ENCODE measurements at places on chromosomes 5 and 9.

GRCh38 chr5:40780199-40780598 is 18.0 kb downstream of the PRKAA1 start:
- DNase-seq = no peak

GRCh38 chr5:125835293-125836172 is 587.7 kb upstream of the GRAMD2B start:
- no peak for DNase-seq

GRCh38 chr5:177473443-177474001 is at the start of gene DBN1:
Gene DBN1, minus strand, starts transcription at chr5:177473634. Its CDS starts 113 bp downstream, at chr5:177473521.
- DNase-seq = peak; percentile 33

DNA sequence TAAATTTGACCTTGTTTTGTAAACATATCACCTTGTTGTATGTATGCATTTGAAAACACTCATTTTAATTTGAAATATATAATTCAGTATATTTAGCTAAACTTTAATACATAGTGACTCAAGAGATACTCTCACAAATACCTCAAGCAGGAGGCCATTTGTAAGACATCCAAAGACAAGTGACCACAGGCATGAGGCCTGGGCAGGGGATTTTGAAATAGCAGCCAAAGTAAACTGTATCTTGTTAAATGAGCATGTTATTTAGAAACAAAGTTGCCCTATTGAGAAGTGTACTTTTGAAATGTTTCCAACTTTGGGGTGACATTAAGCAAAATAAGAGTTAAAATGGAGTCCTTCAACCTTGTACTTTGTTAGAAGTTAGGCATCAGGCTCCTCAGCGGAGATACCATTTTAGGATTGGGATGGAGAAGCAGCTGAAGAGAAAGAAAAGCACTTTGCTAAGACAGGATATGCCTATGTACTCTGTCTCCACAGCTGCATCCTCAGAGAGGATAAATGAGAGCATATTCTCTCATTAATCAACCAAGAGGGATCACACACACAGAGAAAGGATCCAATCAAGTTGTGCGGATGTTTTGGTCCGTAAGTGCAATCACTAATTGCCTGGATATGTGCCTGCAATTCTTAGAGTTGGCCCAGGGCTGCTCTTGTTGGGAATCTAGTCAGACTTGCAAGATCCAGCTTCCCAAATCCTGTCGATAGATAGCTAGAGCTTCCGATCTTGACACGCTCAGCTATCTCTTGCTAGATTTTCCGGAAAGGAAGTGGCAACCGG is 157.5 kb upstream of the HAPLN1 start:
- DNase-seq = no peak

DNA sequence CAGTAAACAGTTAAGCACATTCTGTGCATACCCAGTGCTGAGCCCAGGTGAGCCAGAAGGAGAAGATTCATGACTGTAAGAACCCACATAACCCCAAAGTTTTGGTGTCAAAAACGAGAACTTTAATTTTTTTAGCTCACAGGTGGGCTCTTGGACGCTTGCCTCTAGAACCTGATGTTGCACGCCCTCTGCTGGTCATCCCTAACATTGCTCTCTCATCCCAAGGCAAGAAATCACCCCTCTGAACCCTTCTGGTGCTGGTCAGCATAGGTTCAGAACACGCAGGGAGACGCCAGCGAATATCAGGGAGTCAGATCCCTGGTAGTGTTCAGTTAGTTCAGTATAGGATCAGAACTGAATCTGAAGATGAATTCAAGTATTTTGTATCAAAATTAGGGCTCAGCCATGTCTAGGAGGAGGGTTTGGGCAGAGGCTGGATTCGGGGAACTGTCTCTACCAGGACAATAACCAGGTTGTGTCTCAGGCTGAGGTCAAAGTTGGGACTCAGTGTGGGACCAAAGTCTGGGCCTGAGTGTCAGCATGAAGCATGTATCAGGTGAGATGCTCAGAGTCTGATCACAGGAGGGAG is 4.1 kb upstream of the DNAJB5 start:
- DNase-seq = peak; percentile 40

DNA sequence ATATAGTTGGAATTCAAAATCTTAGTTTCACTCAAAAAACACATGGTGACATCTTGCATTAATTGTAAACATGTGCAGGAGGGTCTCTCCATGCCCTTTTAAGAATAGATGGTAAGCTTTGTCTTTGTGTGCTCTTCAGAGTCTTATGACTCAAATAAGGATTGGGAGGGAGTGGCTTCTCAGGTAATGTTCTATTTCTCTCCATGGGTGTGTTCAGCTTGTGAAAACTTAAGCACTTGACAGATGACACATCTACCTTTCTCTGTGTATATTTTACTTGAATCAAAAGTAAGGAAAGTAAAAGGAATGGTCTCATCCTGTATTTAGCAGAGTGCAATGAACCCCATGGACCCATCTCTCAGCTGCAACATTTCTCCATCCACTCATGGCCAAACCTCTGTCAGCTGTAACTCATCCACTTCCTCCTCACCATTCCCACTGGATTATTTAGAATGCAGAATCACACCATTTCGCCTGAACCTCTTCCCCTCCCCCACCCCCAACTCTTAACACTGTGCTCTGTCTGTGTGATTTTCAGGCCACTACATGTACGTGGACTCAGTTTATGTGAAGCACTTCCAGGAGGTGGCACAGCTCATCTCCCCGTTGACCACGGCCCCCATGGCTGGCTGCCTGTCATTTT is 82.1 kb downstream of the MAMDC2 start:
- no peak for DNase-seq

DNA sequence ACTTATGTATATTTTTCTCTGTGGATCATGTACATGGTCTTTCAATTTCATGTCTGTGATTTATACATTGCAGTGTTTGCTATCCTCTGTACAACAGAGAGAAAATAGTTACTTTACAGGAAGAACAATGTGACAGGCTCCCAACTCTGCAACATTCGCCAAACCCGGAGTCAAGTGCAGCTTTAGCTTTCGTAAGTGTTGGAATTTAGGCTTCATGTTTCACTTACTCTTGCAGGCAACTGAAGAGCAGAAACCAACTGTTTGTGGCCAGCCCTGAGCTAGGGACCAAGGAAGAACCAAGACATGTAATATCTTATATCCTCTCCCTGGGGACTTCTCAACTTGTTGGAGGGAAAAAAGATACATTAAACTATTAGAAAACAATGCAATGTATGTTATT is 147.9 kb downstream of the C5orf15 start:
- no peak for DNase-seq

- DNase-seq = peak; percentile 51
Measured at GRCh38 chr9:128456613-128457061, 831 bp downstream of the ODF2 start.

- DNase-seq = no peak
Measured at GRCh38 chr5:168006456-168007130, 284.9 kb upstream of the WWC1 start.

DNA sequence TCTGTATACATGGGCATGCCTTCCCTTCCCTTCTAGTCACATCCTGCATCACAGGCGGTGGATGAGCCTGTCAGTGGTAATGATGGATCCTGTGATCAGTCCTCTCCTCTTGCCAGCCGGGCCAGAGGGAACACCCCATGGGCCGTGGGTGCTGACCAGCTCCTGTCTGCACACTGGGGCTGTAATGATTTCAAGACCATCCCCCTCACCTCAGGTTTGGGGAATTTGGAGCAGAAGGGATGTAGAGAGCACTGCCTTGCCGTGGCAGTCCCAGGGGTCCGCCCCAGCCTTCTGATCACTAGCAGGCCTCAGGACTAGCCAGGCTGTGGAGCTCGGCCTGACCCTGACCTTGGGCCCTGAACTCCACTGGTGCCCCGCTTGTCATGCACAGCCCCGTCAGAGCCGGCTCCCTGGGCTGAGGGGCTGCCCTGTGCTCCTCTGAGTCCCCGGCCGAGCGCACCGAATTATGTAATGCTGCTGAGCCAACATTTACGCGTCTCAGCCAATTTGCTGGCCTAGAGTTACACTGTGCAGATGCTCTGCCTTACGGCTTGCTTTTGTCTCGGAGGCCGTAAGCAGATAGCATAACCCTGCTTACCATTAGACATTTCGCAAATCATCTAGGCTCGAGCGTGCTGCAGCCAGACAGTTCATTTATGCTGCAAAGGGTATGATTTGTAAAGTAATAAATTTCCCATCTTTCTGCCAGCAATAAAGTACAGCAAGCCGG is 155.3 kb downstream of the MACROH2A1 start:
- DNase-seq = no peak

DNA sequence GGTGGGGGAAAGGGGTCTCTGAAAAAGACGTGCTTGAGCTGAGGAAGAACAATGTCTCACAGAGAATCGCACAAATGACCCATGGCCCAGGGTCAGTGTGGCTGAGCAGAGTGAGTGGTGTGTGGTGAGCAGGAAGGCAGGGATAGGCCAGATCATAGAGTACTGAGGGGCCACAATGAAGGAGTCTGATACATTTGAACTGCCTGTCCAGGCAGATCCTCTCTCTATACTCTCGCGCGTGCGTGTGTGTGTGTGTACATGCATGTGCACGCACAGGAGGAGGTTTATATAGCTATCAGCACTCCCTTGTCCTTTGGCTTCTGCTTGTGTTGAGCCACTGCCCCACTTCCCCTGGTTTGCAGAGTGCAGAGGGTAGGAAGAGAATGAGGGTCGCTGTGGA is 294.0 kb downstream of the ZNF608 start:
- DNase-seq = no peak

- peak; percentile 62 for DNase-seq
Measured at GRCh38 chr9:133184971-133185370, 21.3 kb upstream of the GBGT1 start.

- DNase-seq = no peak
Measured at GRCh38 chr5:80479713-80480112, 8.2 kb upstream of the FAM151B start.

GRCh38 chr5:1760656-1761452 is 38.8 kb downstream of the MRPL36 start:
- DNase-seq = no peak

- no peak for DNase-seq
Measured at GRCh38 chr5:160230686-160231527, 1.6 kb downstream of the FABP6 start.

- DNase-seq = peak; percentile 52
Measured at GRCh38 chr9:131590907-131591844, 45.9 kb downstream of the PRRT1B start.

DNA sequence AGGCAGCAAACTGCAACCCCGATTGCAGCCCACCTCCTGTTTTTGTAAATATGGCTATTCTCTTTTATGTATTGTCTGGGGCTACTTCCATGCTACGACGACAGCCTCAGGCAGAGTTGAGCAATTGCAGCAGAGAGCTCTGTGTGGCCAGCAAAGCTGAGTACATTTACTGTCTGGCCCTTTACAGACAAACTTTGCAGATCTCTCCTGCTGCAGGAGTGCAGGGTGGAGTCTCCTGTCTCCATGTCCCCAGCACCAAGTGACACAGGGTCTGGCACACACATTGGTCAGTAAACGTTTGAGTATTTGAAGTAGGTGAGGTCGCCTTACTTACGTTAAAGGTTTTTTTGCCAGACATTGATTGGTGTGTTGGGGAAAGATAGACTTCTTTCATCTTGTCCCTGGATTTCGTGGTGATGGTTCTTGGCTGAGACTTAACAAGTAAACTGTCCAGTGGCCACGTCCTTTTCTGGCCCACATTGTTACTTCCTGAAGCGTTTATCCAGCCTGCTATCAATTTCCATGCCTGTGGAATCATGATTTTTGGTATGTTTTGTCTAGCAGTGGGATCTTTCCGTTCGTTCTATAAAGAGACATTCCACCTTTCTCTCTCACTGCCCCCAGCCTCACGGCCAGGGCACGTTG is 27.2 kb downstream of the PRRC2B start:
- no peak for DNase-seq

- peak; percentile 29 for DNase-seq
Measured at GRCh38 chr5:157266286-157267007, 524 bp downstream of the CYFIP2 start.

DNA sequence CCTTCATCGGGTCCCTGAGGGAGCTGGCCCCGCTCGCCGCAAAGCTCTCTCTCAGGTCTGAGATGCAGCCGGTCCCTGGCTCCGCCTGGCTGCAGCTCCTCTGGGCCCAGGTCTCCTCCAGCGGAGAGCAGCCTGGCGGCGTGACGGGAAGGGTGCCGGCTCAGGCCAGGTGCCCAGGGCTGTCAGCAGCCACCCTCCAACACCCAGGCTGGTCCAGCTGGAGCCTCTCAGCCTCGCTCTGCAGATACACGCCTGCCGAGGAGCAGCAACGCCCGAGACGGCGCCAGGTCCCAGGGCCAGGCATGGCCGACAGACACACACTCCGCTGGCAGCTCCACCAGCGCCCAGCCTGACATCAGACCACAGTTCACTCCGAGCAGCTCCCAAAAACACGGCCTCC is 25.6 kb downstream of the FAM163B start:
- DNase-seq = no peak

- no peak for DNase-seq
Measured at GRCh38 chr9:87760529-87760928, 34.6 kb downstream of the CTSL start.

DNA sequence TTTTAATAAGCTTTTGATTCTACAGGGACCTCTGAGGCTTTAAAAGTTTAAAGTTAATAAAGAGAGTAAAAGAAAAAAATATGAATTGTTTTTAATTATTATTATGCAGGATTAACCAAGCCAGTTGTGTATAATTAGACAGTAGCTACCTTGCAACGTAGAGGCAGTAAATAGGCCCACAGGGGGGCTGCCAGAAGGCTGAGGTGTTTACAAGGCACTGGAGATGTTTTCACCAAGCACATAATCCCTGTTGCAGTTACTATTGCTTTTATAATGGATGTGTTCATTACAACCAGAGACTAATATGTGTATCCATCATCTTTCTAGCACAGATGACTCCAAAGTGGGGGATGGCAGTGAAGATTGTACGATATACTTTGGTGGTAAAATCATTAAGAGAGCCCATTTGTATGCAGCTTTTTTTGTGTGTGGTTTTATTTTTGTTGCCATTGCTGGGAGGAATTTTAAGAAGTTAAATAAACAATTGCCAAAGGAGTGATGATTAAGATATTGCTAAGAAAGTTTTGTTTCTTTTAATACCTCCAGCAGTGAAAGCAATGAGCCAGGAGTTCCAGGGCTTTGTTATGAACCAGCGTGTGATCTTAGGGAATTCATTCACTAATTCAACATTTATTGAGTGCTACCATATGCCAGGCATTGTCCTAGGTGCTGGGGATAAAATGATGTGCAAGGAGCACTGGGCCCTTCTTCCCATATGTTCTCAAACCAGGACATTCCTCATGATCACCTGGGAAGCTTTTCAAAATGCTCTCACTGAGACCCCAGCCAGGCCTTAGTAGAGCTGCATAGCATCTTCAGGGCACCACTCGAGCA is 138.7 kb upstream of the EFNA5 start:
- no peak for DNase-seq

All from NCI-H1105 treated with DMSO at 0.1 percent for 48 hours (cell line).